ENCODE measurements at places on chromosomes 3 and 15.

DNA sequence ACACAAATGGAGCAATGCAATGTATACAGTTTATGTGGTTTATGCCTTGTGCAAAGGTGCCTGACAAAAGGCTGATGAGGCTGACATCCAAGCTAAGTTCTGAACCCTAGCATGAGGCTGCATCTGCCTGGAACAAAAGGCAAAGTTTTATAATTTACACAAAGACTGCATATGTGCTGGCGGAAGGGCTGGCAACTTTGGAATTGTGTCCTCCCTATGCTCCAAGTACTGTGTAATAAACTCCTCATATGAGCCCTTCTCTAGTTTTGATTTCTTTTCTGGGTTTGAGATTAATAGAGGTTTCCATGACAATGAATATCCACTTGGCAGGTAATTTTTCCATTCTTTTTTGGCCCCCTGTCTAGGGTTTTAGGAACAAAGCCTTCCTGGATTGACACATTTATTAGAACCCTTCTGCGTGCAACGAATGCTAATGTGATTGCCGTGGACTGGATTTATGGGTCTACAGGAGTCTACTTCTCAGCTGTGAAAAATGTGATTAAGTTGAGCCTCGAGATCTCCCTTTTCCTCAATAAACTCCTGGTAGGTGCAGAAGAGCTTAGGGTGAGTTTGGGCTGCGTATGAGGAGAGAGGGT, 10.8 kb downstream of the PLA1A start:
- no peak for DNase-seq

DNA sequence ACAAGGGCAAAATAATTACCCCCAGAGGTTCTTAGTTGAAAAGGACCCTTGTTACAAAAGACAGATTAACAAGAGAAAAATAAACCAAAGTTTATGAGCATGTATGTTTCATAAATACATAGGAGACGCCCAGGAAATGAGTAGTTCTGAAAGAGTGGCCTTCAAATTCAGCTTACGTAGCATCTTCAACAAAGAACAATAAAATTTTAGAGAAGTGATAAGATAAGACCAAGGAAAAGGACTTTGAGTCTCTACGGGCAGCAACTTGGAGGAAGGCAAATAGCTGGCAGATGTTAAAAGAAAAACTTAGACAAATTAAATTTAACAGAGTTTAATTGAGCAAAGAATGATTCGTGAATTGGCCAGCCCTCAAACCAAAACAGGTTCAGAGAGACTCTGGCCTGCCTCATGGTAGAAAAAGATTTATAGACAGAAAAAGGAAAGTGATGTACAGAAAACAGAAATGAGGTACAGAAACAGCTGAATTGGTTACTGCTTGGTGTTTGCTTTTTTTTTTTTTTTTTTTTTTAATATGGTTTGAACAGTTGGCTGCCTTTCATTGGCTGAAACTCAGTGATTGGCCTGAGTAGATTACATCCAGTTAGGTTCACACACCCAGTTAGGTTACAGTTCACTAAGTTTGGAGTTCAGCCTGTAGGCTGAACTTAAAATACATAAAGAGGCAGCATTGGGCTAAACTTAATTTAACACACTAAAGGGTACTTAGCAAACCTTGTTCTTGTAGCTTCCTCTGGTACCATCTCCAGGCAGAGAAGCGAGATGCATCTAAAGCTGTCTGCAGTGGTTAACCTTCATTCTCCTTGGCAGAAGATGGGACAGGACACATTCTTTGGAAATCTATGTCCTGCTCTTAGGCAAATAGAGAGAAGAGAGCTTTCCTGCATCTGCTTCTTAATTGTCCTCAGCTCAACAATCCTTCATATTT, 23.2 kb downstream of the C2CD4B start:
- no peak for DNase-seq

DNA sequence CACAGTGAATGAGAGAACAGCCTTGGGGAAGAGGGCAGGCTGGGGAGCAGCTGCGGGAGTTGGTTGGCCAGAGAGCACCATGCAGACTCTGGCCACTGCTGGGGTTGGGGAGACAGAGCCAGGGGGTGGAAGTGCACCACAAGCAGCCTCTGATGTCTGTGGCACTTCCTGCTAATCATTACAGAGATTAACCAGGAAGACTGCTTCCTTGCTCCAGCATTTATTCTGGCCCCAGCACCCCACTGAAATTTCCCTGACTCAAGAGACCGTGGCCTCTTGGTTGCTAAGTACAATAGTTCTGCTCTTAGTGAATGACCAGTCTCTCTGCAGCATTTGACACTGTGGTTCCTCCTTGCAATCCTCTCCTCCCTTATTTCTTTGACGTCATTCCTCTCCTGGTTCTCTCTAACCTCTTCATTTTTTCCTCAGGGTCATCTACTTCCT, 266.2 kb upstream of the ROPN1 start:
- no peak for DNase-seq

GRCh38 chr3:52086976-52087663, 30.7 kb upstream of the DUSP7 start:
- no peak for DNase-seq

DNA sequence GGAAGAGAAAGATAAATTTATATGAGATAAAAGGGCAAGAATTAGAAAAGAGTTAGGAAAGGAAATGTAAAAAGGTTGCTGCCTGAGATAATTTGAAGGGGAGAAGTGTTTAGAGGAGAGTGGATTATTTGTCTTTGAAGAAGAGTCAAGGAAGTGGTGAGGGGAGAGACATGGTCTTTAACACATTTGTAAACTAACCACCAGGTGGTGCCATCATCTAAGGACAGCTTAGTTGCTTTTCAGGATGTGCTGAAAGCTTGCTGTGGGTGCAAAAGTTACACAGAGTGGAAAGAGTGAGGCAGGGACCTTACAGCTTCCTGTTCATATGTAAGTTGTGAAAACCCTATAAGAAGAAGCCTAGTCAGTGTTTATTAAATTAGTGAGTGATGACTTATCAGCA, 114.1 kb upstream of the DNAJC19 start:
- DNase-seq, result peak; percentile 22

DNA sequence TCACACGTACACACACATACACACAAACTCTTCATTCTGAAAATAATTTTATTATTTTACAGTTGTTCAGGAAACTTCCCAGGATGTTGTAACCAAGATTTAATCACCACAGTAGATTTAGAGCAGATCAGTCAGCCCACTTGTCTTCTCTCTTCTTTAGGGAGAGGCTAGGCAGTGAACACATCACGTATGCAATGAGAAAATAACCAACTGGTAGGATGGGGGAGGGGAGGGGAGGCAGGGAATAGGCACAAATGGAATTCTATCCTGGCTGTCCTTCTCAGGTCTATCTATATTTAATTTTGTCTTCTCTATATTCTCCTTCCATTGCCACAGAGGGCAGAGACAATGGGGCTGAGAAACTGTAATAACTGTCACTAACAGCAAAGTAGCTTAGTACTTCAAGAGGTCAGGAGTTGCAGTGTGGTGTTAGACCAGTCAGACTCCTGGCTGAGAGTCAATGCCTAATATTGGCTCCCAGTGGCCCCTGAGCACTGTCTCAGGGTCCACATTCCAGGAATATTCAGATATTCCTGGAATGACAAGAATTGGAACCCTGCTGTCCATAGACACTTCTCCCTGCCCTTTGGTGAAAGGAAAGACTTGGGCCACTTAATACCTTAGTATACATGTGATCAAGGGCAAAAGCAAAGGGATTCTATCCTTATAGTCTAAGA, 2.6 kb upstream of the HCLS1 start:
- no peak for DNase-seq

- DNase-seq, result peak; percentile 89
Measured at GRCh38 chr3:133038089-133038730, at the start of gene TMEM108. TSS of gene TMEM108 (plus strand) at chr3:133038391.

GRCh38 chr15:72927451-72927850, 124.8 kb upstream of the NEO1 start:
- no peak for DNase-seq

DNA sequence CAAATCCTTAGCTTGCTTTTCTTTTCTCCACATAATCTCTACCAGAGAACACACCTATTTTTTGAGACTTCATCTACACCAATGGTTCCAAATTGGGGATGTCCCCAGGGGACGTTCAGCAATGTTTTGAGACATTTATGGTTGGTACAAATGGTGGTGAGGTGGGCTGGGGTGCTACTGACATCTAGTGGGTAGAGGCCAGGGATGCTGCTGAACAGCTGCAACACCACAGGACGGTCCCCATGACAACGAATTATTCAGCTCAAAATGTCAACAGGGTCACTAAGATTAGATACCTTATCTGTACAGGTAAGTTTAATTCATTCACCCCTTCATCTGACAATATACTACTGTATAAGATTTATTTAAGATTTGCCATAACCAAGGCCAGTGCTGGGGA, 14.4 kb downstream of the GK5 start:
- peak; percentile 11 for DNase-seq

- DNase-seq, result no peak
Measured at GRCh38 chr3:81544385-81544784, 217.1 kb downstream of the GBE1 start.

- DNase-seq, result no peak
Measured at GRCh38 chr3:180433152-180433551, 168.8 kb upstream of the TTC14 start.

GRCh38 chr15:63212050-63213004, 22.9 kb downstream of the RAB8B start:
- no peak for DNase-seq

- peak; percentile 71 for DNase-seq
Measured at GRCh38 chr3:49616491-49616941, 57.6 kb upstream of the APEH start.

DNA sequence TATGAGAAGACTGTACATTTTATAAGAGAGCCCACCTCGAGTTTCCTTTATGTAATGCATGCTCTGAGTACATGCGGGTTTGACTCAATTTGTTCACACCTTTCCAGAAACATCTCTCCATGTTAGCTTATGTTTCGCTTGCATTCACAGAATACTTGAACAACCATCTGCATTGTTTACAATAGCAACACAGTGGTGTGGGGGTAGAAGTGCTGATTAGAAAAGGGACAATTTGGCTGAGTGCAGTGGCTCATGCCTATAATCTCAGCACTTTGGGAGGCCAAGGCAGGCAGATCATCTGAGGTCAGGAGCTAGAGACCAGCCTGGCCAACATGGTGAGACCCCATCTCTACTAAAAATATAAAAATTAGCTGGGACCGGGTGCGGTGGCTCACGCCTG, 60.9 kb downstream of the NCEH1 start:
- no peak for DNase-seq

GRCh38 chr3:24828011-24828410, 333.4 kb upstream of the THRB start:
- DNase-seq, result no peak

- no peak for DNase-seq
Measured at GRCh38 chr3:117932441-117932840, 1102.2 kb downstream of the IGSF11 start.

- no peak for DNase-seq
Measured at GRCh38 chr15:60009980-60010732, 6.0 kb downstream of the FOXB1 start.

DNA sequence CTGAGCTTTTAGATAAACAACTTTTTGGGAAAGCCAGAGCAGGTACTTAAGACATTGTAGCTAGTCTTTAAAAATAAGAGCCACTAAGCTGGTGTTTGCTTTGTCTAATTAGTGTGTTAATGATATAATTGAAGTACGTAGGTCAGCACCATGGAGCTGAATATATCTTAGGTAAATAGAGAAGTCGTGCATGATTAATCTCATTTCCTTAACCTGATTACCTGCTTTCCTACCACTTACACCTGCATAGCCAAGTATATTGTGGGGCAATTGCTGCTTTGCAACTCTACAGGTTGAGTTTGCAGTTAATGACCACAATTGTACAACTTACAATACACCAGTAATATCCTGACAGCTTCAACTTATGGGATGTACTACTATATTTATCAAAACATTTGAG, 17.6 kb upstream of the TOPAZ1 start:
- DNase-seq, result no peak

DNA sequence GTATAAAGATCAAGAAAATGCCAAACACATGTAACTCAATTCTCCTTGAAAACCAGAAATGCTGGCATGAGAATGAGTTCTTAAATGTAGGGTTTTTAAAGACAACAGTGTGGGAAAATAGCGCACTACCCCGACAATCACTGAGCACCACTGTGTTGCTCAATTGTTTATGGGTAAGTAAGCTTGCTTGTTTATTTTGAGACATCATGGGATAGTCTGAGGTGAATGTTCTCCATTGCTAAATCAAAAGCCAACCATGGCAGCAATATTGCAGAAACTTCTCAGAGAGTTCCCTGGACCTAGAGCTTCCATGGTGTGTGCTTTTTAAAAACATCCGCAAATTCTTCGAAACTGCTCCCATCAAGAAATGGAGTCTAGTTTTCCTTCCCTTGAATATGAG, 62.7 kb downstream of the CERS3 start:
- no peak for DNase-seq

DNA sequence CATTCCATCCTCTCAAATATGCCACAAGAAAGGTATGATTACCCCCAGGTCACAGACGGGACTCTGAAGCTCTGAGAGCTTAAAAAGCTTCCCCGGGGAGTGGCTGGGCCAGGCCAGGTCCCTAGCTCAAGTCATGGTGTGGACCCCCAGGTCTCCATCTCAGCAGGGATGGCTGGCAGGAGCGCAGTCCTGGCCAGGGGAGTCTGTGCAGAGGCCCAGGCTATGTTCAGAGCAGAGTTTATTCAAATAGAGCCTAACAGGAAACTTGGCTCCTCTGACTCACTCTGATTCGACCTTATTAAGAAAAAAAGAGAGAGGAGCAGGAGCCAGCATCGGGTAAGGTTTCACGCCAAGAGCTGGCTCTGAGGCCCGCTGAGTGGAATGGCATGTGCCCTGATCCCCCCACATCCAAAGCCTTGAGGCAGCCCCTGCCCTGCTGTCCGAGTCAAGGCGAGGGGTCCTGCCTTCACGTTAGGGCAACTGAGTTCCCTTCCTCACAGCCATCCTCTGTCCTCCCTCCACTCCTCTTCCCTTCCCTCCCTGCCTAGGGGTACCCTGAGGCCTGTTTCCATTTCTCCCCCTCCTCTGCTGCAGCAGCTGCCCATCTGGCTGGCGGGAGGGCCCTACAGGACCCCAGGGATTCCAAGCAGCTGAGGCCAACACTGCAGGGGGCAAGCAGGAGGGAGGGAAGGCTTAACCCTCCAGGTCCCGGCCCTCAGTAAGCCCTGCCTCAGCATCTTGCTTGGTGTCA, 1.9 kb upstream of the LOXL1 start:
- peak; percentile 48 for DNase-seq

DNA sequence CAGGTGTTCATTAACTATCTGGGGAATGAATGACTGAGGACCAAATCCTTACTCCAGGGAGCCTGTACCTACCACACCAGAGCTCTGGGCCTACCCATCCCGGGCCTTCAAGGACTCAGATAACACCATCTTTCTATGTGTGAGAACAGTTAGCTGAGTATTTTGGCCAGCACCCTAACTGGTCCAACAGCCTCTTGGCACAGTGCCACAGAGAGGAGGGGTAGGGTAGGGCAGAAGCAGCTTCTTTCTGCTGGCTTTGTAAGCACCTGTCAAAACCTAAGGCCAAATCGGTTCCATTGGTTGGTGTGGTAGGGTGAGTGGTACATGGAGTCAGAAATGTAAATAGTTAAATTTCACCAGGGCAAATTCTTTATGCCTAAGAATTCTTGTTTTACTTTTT, 26.7 kb downstream of the ISL2 start:
- no peak for DNase-seq

GRCh38 chr15:64044300-64045100, 1.8 kb downstream of the DAPK2 start:
- DNase-seq, result no peak
